Activated CD4-positive, alpha-beta T cell treated with anti-CD3 and anti-CD28 coated beads, Interleukin-2, amount 50 U/mL, for 1 hour (primary cell): ENCODE measurements at places on chromosomes 13 and 19.

GRCh38 chr19:38710416-38710702 lies 33.9 kb downstream of the CAPN12 start:
- no peak for DNase-seq

- no peak for DNase-seq
Measured at GRCh38 chr19:54062643-54063042, 1.1 kb downstream of the VSTM1 start.

DNA sequence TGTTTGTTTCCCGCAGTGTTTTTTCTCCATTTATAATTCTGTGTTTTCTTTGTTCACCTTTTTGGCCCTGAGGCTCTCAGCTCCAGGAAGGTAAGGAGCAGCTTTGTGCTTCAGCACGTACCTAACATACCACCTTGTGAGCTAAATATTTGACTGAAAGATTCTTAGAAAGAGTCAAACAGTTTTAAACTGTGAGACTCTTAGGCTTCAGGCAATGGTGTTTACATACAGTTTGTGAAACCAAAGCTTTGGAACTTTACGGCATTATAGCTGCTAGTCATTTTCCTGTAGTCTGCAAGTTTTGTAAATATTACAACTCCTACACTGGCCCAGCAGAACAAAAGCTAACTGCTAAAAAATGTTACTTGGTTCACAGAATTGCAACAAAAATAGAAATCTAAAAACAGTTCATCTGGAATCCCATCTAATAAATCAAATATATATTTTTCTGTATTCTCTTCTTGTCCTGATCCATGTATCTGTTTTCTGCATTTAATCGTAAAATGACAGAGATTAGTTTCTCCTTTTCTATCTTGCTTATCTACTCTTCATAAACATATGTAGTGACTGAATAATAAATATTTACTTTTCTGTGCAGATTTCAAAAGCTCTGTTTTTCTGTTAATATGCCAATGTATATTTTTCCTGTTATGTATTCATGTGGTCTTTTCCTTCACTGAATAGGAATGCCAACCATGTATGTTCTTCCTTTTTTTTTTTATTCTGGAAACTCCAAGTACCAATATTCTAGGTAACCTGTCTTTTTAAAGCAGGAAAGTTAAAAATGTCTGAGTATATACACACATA lies 38.8 kb upstream of the GPI start:
- DNase-seq = no peak

GRCh38 chr13:24664726-24665409 lies 15.3 kb upstream of the ATP12A start:
- no peak for DNase-seq

- DNase-seq = no peak
Measured at GRCh38 chr13:51689663-51689996, 105.4 kb downstream of the WDFY2 start.

DNA sequence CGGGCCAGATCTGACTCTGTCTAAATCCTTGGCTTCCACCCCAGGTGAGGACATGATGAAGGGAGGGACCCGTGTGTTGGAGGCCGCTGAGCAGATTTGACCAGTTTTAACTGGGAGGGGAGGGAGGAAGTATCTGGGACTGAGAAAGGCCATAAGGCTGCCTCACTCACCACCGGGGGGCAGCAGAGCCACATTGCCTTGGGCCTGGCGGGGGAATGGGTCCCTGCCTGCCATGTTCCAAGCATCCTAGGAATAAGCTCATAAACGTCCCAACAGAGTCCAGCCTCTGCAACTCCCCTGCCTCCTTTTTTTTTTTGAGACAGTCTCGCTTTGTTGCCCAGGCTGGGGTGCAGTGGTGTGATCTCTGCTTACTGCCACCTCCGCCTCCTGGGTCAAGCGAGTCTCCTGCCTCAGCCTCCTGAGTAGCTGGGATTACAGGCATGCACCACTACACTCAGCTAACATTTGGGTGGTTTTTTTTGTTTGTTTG lies 15.5 kb downstream of the MAST3 start:
- peak; percentile 77 for DNase-seq

- no peak for DNase-seq
Measured at GRCh38 chr13:66430269-66430668, 799.9 kb downstream of the PCDH9 start.

- no peak for DNase-seq
Measured at GRCh38 chr13:31722673-31723072, 16.7 kb upstream of the RXFP2 start.
